ENCODE measurements at places on chromosomes 12 and 14.

DNA sequence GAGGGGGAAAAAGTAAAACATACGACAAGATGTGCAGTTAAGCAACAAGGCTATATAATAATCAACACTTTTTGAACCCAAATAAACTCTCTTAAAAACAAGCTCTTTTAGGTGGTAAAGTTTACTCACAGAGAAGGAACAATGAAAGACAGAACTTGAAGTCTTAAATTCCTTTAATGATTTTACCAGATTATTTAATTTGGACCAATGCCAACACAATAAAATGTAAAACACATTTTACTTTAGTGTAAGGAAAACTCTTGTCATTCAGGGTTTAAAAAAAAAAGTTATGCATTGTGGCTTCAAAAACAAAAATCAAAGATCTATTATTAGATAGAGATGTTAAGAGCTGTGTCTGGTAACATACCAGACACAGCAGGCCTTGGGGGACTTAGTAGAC, 13.1 kb downstream of the TSPAN8 start:
- DNase-seq, result no peak

DNA sequence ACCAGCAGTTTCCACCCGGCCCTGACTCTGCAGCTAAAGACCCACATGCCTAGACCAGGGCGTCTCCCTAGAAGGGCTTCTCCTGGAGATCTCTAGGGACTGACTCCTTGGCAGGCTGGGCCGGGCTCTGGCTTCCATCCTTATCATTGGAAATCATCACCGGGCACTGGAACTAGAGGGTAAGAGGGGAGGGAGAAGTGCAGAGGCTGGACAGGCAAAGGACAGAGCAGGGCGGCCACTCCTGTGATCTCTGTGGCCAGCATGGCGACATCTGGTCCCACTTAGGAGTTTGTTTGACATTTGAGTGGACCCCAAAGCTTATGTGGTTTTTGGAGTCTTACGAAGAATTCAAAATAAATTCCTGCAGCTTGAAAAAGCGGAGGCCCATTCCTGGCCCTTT, 7.1 kb downstream of the LTBP2 start:
- DNase-seq, result no peak

DNA sequence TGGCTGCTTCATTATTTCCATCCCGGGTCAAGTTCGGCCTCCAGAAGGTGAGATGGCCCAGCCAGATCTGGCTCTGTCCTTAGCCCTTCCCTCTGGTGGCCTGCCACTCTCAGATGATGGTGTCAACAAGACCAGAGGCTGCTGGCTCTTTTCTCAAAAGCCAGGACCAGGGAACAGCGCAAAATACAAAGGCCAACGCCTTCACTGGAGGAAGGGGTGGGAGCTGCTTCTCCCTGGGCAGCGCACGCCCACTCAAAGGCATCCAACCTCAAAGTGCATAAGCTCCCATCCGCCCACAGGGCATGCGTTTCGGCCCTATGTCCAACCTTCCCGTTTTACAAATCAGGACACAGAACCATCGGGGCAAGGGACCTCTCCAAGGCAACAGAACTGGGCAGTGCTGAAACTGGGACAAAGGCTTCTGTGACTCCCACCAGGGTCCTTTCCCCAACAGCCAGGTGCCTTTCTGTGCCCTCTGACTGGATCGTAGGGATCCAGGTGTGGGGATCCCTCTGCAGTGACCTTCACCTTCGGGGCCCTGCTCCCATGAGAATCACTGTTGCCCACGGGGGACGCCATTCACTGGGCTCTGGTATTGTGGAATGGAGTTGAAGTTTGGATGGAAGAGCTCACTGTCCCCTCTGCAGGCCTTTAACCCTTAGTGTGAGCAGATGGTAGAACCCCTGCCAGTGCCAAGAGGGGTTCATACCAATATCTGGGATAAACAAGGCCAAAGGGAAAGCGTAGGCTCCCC, 76.8 kb downstream of the NINJ2 start:
- DNase-seq, result no peak

DNA sequence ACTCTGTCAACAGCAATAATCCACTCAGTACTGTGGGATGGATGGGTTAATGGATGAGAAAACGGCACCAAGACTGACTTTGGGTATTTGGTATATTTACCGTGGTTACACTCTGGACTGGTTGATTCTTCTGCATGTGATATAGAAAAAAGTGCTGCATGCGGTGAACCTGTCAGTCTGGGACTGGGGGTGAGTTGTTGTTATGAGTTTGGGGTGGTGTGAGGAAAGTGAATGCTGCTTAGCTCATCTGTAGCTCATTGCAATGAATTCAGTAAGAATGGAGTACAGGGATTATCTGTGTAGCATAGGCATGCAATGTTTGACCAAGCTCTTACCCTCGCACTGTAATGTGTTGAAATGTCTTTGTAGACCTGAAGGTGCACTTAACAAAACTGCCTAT, 6.0 kb downstream of the KCNA1 start:
- DNase-seq, result no peak

DNA sequence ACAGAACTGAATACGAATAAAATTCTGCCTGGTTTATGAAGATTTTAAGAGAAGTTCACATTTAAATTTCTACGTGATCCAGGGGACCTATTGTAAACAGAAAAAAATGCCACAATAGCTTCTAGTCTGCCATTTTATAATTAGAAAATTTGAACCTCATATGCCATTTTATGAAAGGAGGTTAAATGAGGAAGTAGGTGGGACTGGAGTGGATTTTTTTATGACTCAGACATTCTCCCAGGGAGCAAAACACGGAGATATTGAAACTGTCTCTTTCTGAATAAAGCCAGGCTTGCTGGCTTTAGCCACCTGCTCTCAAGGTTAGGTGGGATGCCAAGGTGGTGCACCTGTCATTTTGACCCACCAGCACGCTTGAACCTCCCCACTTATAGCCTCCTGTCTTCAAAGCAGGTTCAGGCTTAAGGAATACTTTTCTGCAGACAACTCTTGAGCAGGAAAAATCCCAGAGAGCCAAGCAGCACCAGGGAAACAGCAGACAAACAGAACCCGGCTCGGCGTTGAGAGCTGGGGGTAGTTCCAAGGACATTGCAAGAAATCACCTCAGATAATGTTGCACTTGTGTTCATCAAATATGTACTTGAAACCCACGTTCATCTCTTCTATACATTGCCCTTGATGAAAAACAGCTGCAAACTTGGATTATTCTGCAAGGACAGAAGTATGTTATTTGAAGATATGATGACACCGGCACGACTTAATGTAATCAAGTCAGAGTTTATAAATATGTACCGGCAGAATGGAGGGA, 203.7 kb downstream of the PPM1H start:
- DNase-seq, result no peak

- no peak for DNase-seq
Measured at GRCh38 chr12:79932357-79932756, 2.5 kb downstream of the PPP1R12A start.

DNA sequence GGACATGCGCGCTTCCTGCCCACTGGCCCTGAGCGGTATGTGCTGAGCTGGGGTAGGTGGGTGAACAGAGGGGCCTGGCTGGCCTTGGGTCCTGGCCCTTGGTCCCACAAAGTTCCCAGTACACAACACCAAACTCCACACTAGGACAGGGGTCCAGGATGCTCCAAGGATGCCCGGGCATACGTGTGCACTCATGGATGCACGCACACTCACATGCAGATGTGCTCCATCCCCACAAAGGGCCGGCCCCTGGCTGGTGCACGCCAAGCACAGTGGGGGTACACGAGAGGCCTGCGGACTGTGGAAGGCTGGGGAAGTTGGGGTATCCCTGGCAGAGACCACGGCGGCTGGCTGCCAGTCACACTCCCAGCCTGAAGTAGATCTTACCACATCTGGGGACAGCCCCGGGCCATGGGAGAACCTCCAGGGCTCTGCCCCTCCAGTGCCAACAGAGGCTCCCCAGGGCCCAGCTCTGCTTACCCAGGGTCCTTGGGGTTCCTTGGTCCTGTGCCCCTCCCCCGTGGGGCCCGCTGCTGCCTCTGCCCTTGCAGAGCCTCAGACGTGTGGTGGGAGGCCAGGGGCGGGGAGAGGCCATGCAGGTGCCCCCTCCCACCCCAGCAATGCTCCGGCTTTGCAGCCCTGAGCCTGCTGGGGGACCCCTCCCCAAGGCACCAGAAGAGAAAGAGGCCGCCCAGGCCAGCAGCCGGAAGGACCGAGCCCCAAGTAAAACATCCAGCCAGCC, 24.0 kb upstream of the NUDT14 start:
- DNase-seq, result no peak

DNA sequence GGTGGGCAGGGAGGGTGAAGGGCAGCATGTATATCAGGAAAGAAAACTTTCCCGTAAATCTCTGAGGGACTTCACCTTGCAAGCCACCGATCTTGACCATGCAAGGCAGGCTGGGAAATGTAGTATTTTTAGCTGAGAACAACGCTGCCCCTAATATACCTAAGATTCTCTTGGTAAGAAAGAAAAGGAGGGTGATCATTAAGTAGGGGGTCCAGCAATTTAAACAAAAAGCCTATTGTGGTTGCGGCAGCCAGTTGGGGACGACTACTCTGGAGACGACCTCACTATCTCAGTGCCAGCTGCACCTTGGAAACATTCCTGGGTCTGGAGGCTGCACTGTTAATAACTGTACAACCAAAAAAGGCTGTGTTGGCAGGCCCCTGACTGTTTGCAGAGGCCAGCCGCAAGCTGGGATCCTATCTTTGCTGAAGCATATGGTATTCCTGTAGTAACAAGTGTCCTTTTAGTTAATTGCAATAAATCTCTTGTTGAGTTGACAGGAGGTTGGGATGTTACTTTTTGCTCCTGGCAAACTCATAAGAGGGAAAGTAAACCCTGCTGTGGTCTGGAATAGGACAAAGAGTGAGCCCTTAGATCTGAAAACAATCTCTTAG, 6.4 kb downstream of the APOLD1 start:
- DNase-seq, result no peak

DNA sequence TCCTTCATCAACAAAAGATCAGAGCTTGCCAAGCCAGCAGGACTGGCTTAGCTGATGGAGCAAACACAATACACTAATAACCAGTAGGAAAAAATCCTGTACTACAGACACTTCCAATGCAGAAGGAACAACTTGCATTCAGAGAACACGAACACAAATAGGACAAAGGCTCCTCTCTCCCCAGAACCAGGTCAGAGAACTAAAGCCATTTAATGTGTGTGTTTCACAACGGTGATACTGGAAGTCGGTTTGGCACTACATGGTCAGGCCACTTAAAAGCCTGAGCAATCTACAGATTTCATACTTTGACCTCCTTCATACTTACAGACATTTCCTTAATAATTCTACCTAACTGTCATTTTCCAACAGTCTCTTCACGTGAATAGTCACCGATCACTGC, 6.3 kb downstream of the CS start:
- DNase-seq, result no peak

DNA sequence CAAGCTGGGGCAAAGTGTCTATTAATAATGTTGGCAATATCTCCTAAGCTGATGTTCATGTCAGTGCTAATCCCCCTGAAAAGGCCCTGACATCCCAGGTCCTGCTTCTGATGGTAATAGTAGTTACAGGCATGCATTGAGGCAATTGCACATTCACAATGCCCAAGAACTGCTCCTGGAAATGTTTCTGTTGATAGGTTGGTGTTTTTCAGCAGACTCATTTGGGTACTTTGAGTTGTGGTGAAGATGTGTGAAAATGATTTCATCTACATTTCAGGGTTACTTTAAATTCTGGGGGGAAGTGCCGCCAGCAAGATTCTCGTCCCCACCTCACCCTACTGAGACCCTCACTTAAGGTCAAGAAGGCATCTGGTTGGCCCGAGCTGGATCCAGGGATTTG, 92.9 kb downstream of the BBS10 start:
- DNase-seq, result no peak

GRCh38 chr12:86735851-86736250, 479.7 kb upstream of the MGAT4C start:
- no peak for DNase-seq

DNA sequence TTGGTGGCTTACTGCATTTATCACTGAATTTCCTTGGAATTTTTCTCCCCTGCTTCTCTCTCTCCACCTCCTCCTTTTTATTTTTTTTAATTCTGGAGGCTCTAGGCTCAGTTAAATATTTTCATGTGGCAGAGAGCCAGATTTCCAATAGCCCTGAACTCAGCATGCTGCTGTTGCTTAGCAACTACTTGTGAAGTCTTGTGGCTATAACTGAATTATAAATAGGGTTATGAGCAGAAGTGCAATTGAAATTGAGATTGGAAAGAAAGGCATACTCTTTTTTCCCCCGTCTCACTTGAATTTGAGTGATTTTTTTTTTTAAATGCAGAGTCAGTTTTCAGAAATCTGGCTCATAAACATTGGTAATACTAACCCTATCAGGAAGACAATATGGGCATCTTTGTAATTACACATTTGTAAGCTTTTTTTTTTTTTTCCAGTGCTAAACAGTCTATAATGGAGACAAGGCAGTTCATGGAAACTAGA, 38.3 kb downstream of the ATF7IP start:
- peak; percentile 15 for DNase-seq

- no peak for DNase-seq
Measured at GRCh38 chr12:54933376-54933775, 51.2 kb downstream of the TESPA1 start.

- DNase-seq, result no peak
Measured at GRCh38 chr12:104546575-104546974, 89.8 kb downstream of the CHST11 start.

GRCh38 chr12:120790114-120790513, 64.5 kb downstream of the ACADS start:
- DNase-seq, result no peak

- no peak for DNase-seq
Measured at GRCh38 chr12:64461634-64462414, 9.9 kb downstream of the TBK1 start.

DNA sequence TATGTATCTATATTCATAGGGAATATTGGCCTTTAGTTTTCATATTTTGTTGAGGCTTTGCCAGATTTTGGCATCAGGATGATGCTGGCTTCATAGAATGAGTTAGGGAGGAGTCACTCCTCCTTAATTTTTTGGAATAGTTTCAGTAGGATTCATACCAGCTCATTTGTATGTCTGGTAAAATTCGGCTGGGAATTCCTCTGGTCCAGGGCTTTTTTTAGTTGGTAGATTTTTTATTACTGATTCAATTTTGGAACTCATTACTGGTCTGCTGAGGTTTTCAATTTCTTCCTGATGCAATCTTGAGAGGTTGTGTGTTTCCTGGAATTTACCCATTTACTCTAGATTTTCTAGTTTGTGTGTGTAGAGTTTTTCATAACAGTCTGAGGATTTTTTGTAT, 175.2 kb downstream of the EPS8 start:
- no peak for DNase-seq

DNA sequence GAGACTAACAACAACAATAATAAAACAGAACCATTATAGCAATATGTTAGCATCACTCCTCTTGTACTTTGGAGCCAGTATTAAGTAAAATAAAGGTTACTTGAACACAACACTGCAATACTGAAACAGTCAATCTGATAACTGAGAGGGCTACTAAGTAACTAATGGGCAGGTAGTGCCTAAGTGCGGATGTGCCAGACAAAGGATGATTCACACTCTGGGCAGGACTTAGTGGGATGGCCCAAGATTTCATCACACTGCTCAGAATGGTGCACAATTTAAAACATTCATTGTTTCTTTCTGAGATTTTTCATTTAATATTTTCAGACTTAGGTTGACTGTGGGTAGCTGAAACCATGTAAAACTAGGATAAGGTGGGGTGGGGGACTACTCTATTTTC, 131.9 kb upstream of the CAND1 start:
- DNase-seq, result no peak
